ENCODE measurements at places on chromosomes 2 and 18. TPM values are rescaled to one million over a fixed set of nuclear protein-coding genes. Genes with fewer than 3 reads are reported as not detected.

DNA sequence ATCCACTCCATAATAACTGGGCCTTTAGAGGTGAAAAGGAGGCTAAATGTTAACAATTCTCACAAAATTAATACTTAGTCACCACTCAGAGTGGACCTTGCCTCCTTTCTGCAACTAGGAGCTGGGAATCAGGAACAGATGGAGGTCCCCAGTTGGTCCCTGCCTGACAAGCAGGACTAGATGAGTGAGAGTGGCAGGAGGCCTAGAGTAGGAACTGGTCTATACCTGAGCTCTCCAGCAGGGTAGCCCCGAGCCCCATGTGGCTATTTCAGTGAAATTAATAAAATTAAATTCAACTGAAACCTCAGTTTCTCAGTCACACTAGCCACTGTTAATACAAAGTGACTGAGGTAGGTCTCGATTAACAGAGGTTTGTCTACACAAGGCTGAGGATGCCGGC, 150.5 kb downstream of the MYO5B start:
- no peak for DNase-seq

DNA sequence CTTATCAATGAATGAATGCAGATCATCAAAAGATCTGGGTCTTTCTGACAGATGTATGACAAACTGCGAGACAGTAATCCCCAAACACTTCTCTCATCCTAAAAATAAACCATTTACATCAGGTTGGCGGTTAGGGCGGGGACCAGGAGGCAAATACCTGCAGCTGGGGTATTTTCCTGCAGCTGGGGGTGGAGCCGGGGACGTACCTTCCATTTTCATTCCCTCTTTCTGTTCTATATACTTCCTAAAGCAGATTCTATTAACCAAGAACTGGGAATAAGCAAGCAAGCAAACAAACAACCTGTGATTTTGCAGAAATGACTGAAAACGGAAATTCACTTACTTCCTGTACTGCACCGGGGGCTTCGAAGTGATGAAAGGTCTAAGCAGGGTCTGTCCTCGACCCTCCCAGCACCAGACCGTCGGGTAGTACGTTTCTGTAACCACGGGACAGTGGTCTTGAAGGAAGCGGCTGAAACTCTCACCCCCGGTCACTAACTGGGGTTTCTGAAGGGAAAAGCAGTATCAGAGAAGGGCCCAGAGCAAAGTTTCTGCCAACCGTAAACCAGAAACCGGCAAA, 1.2 kb downstream of the ABHD3 start:
- no peak for DNase-seq

- DNase-seq = no peak
Observed at GRCh38 chr2:11765501-11765900, 19.1 kb downstream of the LPIN1 start.

The CAVIN2 gene
- total RNA-seq = 6.6 TPM

- no peak for DNase-seq
Observed at GRCh38 chr2:71618327-71619113, 165.2 kb downstream of the DYSF start.

GRCh38 chr2:57720728-57721627, 325.6 kb upstream of the VRK2 start:
- peak; percentile 52 for DNase-seq

The CYP27A1 gene
- 2.8 TPM for total RNA-seq

DNA sequence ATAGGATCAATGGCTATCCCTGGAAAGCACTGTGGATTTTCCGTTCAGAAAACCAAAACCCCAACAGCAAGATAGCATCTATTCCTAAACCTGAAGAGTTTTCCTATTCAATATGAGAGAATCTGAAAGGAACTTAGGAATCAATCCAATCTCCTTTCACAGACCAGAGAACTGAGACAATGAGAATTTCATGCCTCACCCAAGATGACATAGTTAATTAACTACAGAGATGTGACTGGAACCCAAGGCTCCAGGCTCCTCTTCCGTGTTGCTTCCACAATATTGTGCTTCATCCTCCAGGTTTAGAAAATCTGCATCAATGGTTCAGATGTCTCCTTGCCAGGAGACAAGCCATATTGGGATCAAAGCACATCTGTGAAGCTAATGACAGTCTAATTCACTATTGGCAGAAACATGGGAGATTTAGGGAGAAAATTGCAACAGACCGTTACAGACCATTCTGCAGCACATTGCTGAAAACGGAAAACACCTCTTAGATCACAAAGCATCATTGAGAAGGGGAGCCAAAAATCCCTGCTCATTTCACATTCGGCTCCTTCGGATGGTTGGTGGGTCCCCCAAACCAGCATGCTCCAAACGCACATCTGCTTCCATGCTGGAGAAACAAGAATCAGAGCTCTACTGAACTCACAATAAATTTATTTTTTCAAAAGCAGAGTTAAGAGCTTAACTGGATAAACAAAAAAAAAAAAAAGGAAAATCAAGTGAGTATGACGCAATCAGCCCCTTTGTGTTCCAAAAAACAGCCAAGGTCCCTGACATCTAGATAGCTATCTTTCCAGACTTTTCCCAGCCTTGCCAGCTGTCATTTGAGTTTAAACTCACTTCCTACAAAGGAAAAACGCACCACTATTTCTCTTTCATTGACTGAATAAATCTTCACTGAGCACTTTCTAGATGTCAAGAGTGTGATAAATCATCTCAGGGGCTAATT, 290.3 kb downstream of the C1D start:
- DNase-seq = no peak

- DNase-seq = no peak
Observed at GRCh38 chr2:106061611-106062349, 132.3 kb downstream of the UXS1 start.

DNA sequence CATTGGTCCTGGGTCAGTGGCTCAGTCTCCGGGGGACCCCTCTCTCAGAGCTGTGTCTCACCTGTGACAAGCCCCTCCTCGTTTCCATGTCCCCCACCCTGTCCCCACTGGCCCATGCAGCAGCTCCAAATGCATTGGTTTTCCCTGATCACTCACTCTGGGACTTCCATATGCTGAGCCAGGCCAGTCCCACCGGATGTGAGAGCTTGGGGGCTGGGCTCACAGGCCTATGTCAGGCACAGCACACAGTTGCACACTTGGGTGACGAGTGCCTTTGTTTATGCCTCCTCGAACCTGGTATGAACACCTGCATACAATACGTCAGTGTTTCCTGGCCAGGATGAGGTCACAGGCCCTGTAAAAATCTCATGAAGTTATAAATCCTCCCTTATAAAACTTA, 232.5 kb downstream of the TFCP2L1 start:
- DNase-seq = no peak

DNA sequence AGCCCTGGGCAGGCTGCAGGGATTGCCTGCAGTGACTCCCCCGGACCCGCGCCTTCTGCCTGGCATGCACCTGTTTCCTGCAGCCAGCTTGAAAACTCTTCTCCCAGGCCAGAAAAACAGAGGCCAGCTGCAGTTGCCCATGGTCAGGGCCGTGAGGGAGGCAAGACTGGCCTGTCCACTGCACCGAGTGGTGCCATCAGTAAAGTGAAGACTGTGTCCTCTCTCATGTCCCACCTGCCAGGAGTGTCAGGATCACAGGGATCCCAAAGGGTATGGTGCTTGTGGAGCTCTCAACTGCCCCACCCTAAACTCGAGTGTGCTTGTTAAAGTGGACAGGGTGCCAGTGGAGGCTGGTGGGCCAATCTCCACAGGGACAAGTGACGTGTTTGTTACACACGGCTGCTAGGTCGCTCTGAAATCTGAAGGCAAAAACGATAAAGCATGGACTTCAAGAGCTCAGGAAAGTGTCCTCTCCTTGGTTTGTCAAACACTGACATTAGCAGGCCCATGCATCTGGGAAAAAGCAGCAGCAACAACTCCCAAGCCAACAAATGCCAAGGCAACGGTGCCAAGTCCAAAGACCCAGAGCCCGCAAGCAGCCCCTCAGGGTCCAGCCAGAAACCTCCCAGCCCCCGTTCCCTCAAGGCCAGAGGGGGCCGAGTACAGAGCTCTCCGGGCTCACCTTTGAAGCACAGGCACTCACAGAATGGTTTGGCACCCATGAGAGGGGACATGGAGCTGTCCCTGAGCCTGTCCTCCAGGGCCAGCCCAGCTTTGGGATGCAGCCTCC, 213.2 kb downstream of the HDAC4 start:
- no peak for DNase-seq

DNA sequence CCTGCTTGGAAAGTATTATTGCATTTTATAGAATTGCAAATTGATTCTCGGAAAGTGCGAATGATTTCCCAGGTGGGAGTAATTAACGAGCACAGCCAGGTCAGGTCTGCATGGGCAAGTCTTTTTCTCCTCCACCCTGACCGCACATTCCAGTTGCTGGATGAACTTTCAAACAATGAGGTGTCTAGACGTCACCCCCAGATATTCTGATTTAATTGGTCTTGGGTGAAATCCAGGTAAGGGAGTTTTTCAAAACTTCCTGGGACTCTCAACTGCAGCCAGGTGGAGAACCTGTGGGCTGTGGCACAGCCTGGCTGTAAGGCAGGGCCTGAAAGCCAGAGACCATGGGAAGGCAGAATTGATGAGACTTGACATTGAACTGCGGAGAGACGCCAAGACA, 15.9 kb upstream of the RNF152 start:
- DNase-seq = no peak

The EGR4 gene
- not detected for total RNA-seq

The DSG4 gene
- not detected for total RNA-seq

The AMER3 gene
- total RNA-seq = 32.8 TPM
